Right kidney (tissue), 9 donors: ENCODE measurements at places on chromosomes 1 and 21.

GRCh38 chr1:61967750-61968149, 225.5 kb downstream of the PATJ start:
- DNase-seq, result no peak

DNA sequence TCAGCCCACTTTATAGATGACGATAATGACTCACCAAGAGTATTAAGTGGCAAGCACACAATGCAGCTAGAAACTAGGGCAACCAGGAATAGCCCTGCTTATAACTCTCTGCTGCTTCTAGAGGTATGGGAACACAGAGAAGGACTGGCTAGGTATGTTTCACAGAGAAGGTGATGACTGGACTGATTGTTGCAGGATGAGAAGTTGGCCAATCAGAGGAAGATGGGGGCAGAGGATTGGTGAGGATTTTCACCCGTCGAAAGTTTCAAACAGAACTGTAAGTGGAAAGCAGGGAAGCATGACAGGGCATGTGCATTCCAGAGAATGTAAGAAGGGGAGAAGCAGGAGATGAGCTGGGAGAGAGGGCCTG, 222.4 kb upstream of the JUN start:
- DNase-seq, result no peak

GRCh38 chr1:63923302-63923701, 149.5 kb downstream of the ROR1 start:
- no peak for DNase-seq

DNA sequence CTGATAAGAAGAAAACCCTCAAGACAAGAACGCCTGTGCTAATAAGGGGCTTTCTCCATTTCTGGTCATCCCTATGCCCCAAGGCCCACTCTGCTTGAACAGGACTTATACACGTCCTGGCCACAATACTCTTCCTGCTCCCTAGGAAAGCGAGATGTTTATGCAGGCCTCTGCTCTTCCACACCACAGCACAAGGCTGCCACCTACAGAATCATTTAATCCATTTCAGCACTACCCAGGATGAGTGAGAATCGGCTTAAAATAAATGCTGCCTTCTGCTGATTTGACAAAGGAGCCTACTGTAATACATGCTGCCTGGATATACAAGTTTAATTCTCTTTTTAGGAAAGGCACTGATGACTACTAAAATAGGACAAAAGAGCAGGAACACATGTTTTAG, 29.4 kb downstream of the FRRS1 start:
- DNase-seq, result no peak

GRCh38 chr1:43951021-43951985, 4.6 kb downstream of the IPO13 start:
- DNase-seq, result no peak

- DNase-seq, result no peak
These were observed 11.9 kb downstream of the CACNA1S start for GRCh38 chr1:201100169-201100930.

GRCh38 chr1:42096554-42096953, 56.7 kb upstream of the GUCA2B start:
- no peak for DNase-seq

DNA sequence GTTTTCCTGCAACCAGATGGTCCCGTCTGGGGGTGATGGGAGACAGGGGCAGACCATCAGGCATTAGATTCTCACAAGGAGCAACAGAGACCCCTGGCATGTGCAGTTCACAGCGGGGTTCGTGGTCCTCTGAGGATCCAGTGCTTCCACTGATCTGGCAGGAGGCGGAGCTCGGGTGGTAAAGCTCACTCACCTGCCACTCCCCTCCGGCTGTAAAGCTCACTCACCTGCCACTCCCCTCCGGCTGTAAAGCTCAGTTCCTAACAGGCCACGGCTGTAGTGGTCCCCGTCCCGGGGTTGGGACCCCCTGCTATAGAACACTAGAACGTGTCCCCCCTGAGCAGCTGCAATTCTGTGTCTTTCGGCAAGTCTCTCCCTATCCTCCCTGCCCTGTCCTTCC, 4.6 kb downstream of the KRTAP10-12 start:
- no peak for DNase-seq

- DNase-seq, result no peak
These were observed 23.8 kb downstream of the GLMN start for GRCh38 chr1:92274939-92275338.

- no peak for DNase-seq
These were observed 67.2 kb upstream of the FOXD3 start for GRCh38 chr1:63255153-63255552.
